ENCODE measurements at places on chromosomes 5 and 9.
A peak's percentile ranks its signal among the peaks of the same experiment; 100 is the strongest.

- DNase-seq, result no peak
Observed at GRCh38 chr9:86836797-86837196, 110.5 kb downstream of the GAS1 start.

- DNase-seq, result no peak
Observed at GRCh38 chr9:118269623-118270022, 565.4 kb downstream of the TLR4 start.

GRCh38 chr9:119368681-119369581 lies at the start of gene BRINP1:
TSS of gene BRINP1 (minus strand) at chr9:119369435. CDS start at chr9:119313355, 56,080 bp downstream.
- no peak for DNase-seq

- no peak for DNase-seq
Observed at GRCh38 chr5:73418244-73418691, 30.3 kb downstream of the FOXD1 start.

DNA sequence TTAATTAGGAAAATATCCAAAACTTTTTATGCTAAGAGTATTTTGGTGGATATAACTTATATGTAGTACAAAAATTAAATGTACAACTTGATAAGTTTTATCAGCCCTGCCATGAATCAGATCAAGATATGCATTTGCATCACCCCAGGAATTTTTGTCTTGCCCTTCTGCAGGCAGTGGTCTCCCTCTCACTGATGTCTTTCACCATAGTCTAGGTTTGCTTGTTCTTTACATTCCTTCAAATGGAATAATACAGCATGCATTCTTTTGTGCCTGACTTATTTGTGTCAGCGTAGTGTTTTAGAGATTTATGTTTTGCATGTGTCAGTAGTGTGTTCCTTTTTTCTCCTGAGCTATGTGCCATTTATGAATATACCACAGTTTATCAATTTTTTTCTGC lies 36.4 kb downstream of the RNF180 start:
- DNase-seq, result no peak

GRCh38 chr5:422323-423232 lies 20.4 kb upstream of the EXOC3 start:
- DNase-seq, result peak; percentile 58

GRCh38 chr5:14728459-14728938 lies 64.0 kb downstream of the OTULIN start:
- DNase-seq, result no peak

DNA sequence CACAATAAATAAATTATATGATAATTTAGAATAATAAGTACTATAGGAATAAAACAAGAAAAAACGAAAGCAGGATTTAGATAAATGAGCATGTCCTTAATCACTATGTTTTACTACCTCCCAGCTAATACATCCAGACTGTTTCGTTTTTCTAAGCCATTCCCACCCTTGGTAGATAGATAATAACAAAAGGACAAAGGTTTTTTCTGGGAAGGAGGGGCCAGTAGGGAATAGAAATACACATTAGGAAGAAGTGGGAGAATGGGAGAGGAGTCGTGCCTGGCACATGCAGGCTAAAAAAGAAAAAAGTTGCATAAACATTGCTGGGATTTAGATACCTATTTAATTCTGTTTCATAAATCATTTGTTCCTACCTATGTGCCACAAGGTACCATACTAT lies 97.1 kb downstream of the MTX3 start:
- no peak for DNase-seq

GRCh38 chr5:34054400-34054729 lies 11.4 kb upstream of the C1QTNF3 start:
- no peak for DNase-seq

GRCh38 chr5:107805824-107806223 lies 135.1 kb upstream of the EFNA5 start:
- DNase-seq, result no peak

- DNase-seq, result no peak
Observed at GRCh38 chr5:14812166-14812565, 59.4 kb downstream of the ANKH start.

DNA sequence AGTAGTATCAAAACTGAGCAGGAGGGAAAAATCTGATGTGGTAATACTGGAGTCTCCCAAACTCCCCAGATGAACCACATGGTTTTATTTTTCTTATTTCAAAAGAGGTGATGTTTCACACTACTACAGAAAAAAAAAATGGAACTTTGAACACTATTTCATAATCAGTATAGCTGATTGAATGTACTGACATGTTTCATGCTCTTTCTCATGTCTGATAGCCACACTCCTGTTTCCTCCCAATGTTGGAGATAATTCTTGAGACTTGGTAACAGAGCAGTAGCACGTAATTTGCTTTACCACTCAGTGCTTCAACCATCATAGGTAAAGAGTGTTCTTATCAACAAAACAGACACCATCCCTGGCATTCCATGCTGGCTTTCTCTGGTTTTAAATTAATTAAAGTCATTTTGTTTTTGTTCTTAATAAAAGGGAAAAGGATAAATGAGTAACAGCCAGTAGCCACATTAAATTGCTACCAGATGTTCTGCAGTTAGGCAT lies 85.2 kb downstream of the MUSK start:
- DNase-seq, result no peak

GRCh38 chr9:121947775-121948174 lies 145.3 kb downstream of the TTLL11 start:
- DNase-seq, result no peak

DNA sequence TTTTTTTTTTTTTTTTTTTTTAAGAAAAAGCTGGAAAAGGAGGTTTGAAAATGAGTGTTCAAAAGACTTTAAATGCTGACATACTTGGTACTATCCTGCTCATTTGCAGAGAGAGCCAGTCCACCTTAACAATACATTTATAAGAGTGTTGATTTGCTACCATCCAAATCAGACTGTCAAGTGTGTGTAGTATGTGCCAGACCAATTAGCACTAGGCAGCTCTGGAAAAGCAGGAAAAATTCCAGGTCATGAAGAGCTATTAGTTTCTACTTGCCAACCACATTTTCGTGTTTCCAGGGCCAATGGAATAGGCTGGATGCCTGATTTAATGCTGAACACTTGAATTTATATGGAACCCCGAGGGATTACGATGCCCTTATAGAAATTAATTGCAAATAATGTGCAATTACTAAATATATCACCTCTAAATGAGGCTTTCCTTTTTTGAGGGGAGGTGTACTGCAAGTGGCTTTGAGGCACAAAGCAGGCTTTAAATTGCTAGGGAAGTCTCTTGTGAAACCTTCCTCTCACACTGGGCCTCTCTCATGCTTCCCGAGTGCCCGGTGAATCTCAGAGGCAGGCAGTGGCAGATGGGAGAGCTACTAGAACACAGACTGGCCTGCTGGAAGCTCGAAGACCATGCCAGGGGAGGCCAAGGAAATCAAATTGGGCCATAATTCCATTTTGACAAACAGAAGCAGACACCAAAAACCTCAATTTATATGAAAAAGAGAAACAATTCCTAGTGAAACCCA lies 178.7 kb downstream of the PPP2R2B start:
- DNase-seq, result no peak

DNA sequence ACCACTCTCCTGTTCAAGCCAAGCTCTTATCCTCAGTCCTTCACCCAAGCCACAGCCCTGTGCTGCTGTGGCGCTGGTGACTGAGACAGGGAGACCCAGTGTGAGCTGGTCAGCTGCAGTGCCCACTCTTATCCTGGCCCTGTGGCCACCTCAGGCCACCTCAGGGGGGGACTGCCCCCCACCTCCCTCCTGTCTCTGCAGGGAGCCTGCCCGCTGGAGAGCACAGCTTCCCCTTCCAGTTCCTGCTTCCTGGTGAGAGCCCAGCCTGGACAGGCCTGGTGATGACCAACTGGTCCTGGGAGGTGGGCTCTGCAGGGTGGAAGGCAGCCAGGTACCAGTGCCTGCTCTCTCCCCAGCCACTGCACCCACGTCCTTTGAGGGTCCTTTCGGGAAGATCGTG lies 5.5 kb upstream of the EHMT1 start:
- DNase-seq, result no peak

DNA sequence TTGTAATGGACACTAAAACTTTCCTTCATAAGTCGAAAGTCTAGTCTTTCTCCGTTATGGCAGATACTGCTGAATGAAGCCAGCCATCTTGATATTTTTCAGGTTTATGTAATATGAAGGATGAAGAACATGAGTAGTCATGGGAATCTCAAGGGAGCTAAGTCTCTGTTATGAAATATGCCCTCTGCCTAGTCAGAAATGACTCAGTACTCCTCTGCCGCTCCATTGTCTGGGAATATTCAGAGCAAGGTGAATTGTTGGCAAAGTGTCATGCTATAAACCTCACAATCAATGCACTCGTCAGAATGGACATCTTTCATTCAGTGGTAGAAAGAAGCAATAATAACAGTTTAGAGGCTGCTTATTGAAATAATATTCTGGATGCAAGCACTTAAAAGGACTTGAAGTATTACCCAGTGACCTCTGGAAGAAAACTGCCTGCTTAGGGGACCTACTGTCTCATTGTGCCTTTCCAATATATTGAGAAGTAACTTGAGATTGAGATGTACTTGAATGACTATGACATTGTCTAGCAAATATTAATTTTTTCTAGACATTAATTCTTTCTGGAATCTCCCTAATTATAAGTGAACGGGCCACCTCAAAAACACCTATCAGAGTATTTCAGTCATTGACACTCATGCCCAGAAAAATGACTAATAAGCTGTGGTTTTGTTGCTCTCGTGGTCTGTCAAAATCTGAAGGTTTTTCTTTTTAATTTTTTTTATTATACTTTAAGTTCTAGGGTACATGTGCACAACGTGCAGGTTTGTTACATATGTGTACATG lies 1011.5 kb upstream of the ACO1 start:
- DNase-seq, result no peak

DNA sequence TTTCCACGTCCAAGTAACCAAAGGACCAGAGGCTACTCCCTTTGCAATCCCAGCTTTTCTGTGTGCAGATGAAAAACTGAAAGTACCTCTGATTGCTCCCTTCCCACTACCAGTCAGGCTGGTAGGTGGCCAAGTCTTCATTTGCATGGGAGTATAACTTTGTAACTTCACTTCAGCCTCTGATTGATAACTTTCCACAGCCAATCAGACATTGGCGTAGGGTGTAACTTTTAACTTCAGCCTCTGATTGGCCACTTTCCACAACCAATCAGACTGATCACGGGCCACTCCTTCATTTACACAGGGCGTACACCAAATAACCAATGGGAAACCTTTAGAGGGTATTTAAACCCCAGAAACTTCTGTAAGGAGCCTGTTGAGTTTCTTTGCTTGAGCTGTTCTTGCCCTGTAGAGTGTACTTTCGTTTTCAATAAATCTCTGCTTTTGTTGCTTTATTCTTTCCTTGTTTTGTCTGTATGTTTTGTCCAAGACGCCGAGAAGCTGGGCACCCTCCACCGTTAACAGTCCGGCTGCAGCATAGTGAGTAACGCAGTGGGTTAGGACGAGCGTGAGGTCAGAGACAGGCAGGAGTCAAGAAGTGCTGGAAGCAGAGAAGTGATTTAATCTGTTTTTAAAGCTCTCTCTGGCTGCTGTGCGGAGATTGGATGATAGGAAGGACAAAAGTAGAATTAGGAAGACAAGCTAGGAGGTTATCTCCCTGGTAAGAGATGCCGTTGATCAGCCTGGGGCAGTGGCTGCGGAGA lies 3.5 kb upstream of the EXOSC2 start:
- no peak for DNase-seq

- no peak for DNase-seq
Observed at GRCh38 chr5:169921384-169921783, 58.9 kb downstream of the INSYN2B start.

GRCh38 chr5:56176871-56177533 lies 56.1 kb downstream of the ANKRD55 start:
- DNase-seq, result no peak

DNA sequence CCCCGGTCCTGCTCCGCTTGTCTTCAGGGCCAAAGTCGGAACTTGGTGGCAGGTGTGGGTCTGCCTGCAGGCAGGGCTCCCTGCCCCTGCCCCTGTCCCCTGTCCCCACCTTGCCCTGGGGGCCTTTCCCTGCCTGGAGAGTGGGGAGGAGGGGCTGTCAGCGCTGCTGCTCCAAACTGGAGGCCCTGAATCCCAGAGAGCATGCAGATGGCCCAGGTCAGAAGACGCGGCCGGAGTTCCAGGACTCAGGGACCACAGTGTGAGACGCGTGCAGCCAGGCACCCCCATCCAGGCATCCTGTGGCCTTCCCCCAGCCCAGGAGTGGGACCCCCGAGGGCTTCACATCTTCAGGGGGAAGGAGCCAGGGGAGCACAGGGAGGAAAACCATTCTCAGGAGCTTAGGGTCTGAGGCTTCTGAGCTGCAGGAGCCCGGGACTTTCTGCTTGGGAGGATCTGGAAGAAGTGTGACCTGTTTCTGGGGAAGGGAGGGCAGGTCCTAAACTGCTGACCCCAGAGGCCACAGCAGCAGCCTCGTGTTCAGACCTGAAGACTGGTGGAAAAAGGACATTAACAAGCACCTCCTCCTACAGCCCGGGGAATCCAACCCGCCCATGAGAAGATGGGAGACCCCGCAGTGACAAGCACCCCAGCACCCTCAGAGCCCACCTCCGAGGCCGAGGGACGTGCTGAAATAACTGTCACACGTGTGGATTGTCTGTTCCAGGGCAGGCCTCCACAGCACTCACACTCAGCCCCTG lies 38.0 kb downstream of the RASGEF1C start:
- DNase-seq, result no peak

- DNase-seq, result no peak
Observed at GRCh38 chr5:18050776-18051175, 416.5 kb downstream of the TAF11L14 start.

DNA sequence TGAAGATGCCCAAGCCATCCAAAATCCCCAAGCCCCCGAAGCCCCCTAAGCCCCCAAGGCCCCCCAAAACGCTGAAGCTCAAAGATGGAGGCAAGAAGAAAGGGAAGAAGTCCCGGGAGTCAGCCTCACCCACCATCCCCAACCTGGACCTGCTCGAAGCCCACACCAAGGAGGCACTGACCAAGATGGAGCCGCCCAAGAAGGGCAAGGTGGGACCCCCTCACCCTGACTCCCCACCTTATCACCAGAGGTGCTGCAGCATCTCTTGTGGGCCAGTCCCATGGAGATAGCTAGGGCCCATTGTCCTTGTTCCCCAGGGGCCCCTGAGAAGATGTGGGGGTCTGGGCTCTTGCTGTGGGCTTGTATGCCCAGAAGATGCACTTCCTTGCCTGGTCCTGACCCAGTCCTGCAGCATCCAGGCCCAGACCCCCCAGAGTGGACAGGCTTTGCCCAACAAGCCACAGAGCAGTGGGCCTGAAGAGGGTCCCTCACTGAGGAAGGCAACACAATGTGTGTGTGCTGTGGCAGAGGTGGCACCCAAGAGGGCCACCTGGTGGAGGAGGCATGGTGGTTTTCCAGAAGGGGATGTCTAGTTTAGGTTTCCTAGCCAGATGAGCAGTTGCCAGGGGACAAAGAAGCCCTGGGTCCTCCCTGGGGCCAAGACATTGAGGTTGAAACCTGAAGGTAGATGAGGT lies 84.1 kb downstream of the PHF2 start:
- peak; percentile 34 for DNase-seq

GRCh38 chr9:125361837-125362531 lies 100.4 kb downstream of the GAPVD1 start:
- DNase-seq, result no peak

- DNase-seq, result no peak
Observed at GRCh38 chr5:6370580-6370979, 7.8 kb downstream of the MED10 start.

DNA sequence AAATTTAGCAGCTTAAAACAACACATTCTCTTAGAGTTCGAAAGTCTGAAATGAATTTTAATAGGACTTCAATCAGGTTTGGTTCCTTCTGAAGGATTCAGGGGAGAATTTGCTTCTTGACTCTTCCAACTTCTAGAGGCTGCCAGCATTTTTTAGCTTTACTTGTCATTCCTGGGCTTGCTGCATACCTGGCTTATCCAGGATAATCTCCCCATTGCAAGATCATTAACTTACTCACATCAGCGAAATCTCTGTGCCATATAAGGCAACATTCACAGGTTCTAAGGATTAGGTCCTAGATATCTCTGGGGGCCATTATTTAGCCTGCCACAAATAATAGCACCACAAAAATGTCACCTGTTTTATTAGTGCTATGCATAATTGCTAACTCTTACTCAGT lies 46.2 kb upstream of the PCSK5 start:
- no peak for DNase-seq
